ENCODE measurements at places on chromosomes 5 and 9. TPM values are rescaled to one million over a fixed set of nuclear protein-coding genes. Genes with fewer than 3 reads are reported as not detected.

The CAVIN4 gene
- 1.7 TPM for total RNA-seq

The ERAP2 gene
- total RNA-seq = 32.1 TPM

The SURF6 gene
- total RNA-seq = 15.2 TPM

The ORM2 gene
- total RNA-seq = 3.1 TPM

The KIF4B gene
- not detected for total RNA-seq

The SYNPO gene
- total RNA-seq = 90.6 TPM

GRCh38 chr9:81858657-81859430 lies 69.4 kb upstream of the SPATA31D4 start:
- H3K4me3 ChIP-seq = no peak overlapping the region
- H3K4me1 ChIP-seq = no peaks in the 10 kb centered on the region
- H3K27me3 ChIP-seq = no peaks in the 10 kb centered on the region
- H3K27ac ChIP-seq = no peak overlapping the region
- DNase-seq = no peak

DNA sequence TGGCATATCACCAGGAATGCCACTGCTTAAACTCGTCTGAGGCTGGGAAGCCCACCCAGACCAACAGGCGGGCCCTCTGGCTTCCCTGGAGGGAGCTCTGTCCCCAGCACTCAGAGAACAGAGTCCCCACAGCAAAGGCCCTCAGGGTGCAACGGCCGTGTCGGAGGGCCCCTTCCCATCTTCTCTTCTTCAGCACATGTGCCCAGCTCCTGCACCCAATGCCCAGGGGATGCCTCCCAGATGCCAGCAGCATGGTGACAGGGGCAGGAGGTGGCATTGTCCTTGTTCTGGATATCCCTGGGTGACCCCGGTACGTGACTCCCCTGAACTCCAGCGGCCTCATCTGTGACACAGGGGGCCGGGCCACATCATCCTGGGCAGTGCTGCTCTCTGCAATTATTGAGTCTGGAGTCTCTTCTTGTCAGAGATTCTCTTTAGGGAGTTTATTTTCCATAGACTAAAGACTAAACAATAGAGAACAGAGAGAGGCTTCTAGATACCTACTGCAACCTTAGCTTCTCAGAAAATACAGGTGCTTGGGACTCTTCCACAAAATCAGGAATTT lies 13.6 kb upstream of the OLFM1 start:
- H3K27me3 ChIP-seq = peaks cover 20% of the 10 kb centered on the region
- no peaks in the 10 kb centered on the region for H3K36me3 ChIP-seq
- no peak for DNase-seq
- H3K4me3 ChIP-seq = no peak overlapping the region

DNA sequence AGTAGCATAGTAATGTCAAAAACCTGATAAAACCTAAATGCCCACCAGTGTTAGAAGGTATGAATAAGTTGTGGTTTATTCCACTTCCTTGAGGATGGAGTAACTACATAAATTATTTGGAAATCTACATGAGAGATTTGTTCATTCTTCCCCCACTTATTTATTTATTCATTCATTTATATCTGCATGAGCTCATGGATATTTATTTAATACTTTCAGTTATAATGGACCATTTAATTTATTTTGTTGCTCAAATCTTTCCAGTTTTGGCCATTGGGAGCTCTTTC lies 223.8 kb upstream of the S1PR3 start:
- H3K4me1 ChIP-seq = no peaks in the 10 kb centered on the region
- no peaks in the 10 kb centered on the region for H3K27me3 ChIP-seq
- H3K27ac ChIP-seq = no peak overlapping the region
- no peaks in the 10 kb centered on the region for H3K36me3 ChIP-seq

DNA sequence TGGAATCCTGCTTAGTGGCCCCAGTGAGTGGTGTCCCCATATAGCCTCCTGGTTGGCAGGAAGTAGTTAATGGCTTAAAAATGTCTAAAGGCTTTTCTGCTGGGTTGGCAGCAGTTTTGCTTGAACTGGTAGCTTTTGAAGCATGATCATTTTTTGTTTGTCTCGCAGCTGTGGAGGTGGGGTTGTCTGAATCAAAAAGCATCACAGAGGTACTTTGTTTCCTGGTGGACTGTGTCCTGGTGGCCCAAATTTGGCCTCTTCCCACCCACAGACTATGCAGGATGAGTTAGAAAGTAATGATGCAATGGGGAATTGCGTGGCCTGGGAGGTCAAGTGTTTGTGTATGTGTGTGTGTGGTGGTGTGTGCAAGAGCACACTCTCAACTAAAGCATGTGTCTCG lies 322.7 kb downstream of the ARHGEF28 start:
- DNase-seq = no peak
- no peaks in the 10 kb centered on the region for H3K27me3 ChIP-seq
- H3K27ac ChIP-seq = no peak overlapping the region

Measured in lower lobe of right lung (tissue), 2 donors.